ENCODE measurements at places on chromosomes 3 and 15. TPM values are rescaled to one million over a fixed set of nuclear protein-coding genes. Genes with fewer than 3 reads are reported as not detected.

The NMNAT3 gene
- 6.9 TPM for polyA plus RNA-seq

DNA sequence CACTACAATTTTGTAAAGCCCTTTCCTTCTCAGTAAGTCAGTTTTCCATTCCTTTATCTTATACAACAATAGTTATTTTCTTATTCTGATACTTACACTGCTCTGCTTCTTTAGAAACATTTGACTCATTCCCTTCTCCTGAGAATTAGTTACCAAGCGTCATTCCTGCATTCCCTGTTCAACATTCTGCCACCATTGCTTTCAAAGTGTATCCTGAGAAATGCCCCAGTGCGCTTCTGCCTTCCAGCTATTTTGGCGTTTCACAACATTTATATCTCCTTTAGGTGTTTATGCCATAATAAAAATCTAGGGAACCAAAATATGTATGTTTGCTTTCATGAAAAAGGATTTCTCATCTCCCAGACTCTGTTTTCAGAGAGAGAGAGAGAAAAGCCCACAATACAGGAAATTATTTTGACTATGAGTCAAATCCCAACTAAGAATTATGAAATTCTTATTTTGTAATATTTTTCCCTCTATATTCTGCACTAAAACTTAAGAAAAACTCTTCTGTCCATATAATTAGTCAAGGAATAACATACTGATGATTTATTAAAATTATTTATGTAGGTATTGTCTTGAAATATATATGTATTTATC lies 118.2 kb upstream of the RAP2B start:
- no peak for DNase-seq

DNA sequence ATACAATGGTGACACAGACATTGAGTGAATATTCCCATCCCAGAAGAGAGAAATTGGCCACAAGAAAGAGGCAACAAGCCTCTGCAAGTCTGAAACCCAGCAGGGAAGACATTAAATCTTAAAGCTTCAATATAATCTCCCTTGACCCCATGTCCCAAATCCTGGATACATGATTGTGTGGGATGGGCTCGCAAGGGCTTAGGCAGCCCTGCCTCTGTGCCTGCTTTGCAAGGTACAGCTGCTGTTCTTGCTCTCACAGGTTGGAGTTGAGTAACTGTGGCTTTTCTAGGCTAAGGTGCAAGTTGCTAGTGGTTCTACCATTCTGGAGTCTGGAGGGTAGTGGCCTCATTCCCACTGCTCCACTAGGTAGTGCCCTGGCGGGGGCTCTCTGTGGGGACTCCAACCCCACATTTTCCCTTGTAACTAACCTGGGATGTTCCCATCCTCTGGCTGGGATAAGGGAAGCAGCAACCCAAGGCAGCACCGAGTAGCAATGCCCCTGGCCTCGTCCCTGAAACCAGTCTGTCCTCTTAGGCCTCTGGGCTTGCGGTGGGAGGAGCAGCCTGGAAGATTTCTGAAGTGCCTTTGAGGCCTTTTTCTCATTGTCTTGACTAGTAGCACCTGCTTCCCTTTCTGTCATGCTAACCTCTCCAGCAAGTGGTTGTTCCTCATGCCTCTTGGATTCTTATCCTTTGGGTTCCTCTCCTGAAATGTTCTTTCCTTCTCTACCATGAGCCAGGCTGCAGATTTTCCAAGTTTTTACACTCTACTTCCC lies 90.0 kb downstream of the FAM174B start:
- no peak for DNase-seq

The STXBP5L gene
- polyA plus RNA-seq = not detected

DNA sequence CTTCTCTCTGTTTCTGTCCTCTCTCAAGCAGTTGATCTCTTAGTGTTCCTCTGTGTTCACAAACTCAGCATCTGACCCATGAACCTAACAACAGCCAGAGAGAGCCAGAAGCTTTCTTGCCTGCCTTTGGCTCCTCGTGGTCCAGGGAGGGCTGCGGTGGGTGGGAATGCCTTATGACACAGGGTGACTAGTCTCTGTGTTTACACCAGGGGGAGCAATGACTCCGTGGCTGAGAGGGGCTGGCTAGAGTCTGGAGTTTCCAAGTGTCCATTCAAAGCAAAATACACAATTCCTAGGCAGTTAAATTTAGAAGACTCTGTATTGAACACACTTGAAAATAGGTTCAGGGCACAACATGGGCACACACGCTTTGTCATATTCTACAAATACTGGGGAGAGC lies 370.0 kb upstream of the FRG2C start:
- DNase-seq = peak; percentile 2

DNA sequence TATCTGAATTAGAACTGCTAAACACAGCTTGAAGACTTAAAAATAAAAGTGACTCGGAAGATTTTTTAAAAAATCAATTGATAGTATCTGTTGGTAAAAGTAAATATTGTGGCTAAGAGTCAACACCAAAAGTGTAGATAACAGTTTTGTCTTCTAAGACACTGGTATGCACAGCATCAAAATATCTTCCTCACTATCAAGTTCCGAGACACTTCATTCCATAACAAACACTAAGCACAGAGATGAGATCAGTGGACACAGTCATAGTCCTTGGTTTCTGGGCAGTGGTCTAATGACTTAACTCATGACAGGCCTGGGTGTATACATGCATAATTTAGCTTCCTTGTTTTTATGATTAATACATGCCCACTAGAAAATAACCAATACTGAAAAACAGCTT lies 63.2 kb downstream of the PXYLP1 start:
- no peak for DNase-seq

DNA sequence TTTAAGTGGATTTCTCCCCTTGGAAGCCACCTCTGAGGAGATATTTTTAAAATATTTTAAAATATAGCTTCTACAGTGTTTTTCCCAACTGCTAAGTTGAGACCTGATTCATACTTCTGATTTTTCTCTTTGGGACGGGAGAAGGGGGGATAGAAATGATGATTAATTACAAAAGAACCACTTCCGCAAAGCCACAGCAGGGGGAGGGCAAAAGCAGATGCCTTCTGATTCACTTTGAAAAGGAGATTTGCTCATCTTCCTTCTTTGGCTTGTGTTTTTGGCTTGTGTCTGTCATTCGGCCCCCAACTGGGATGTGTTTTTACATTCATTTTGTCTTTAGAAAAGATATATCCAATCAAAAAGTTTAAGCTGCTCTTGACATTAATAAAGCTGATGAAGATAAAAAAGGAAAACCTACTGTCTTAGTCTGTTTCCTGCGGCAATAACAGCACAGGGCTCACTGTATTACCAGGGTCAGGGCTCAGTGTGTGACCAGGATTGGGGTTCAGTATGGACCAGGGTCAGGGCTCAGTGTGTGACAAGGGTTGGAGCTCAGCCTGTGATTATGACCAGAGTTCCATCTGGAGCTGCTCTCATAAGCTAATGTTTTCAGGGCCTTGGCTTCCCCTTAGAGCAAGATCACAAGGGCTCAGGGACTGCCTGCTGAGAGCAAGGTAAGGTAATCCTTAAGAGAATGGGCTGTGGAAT lies 223.2 kb downstream of the MTHFS start:
- no peak for DNase-seq

- DNase-seq = no peak
Measured at GRCh38 chr3:167811031-167811430, 75.5 kb downstream of the SERPINI1 start.

GRCh38 chr15:69311319-69311721 lies 12.6 kb downstream of the PAQR5 start:
- no peak for DNase-seq

GRCh38 chr15:72155635-72156616 lies 37.7 kb downstream of the SENP8 start:
- DNase-seq = peak; percentile 68

The SCN11A gene
- polyA plus RNA-seq = 0.13 TPM

GRCh38 chr3:127987309-127987995 lies 64.8 kb upstream of the SEC61A1 start:
- DNase-seq = no peak

The CSTA gene
- polyA plus RNA-seq = 4.9 TPM

DNA sequence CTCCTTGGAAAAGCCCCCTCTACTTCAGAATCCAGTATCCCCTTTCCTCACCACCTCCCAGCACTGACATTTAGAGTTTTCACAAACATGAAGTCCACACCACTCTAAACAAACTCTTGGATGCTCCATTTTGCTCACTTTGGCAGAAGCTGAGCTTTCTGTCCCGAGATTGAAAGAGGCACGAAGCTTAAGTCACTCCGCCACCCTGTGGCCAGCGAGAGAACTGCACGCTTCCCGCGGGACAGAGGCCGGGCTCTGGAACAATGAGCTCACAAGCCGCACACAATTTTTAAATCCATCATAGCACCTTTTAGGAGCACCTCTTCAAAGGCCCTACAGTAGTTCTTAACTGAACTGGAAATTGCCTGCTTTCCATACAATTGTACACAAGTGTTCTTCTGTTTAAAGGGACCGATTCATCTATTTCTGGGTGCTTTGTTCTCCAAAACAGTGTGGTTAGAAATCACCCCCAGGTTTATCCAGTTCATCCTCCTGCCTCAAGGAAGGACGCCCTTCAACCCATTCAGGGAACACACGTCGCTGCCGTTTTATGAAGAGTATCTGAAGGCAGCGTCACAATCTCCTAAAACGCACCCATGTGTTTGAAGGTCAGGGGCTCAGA lies 226.1 kb downstream of the VPS13C start:
- DNase-seq = peak; percentile 34

GRCh38 chr3:132879656-132880055 lies 157.4 kb upstream of the NPHP3 start:
- no peak for DNase-seq

- no peak for DNase-seq
Measured at GRCh38 chr3:46926447-46926846, 48.9 kb downstream of the PTH1R start.

The JAGN1 gene
- polyA plus RNA-seq = 49.9 TPM

DNA sequence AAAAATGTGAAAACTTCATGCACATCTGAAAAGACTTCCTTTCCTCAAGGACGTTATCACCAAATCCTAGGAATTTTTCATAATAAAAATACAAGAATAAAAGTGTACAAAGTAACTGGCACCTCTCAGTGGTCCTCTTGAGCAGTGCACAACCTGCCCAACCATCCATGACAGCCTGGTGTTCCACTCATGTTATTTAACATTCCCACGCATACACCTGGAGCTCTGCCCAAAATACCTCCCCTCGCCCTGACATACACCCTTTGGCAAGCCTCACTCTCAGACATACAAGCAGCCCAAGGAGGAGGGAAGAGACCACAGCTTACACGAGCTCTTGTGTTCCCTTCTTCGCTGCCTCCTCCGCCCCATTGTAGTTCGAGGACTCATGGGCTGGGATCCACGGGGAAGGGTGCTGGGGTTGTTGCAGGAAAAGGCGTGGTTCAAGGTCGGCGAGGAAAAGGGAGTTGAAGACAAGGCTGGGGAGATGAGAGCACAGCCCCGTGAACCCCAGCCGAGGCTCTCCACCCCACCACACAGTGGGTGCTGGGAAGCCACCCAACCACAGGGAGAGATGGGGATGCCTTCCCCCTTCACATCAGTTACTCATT lies 23.3 kb downstream of the GRIP2 start:
- no peak for DNase-seq

- DNase-seq = no peak
Measured at GRCh38 chr3:58188173-58188564, 22.6 kb downstream of the DNASE1L3 start.

DNA sequence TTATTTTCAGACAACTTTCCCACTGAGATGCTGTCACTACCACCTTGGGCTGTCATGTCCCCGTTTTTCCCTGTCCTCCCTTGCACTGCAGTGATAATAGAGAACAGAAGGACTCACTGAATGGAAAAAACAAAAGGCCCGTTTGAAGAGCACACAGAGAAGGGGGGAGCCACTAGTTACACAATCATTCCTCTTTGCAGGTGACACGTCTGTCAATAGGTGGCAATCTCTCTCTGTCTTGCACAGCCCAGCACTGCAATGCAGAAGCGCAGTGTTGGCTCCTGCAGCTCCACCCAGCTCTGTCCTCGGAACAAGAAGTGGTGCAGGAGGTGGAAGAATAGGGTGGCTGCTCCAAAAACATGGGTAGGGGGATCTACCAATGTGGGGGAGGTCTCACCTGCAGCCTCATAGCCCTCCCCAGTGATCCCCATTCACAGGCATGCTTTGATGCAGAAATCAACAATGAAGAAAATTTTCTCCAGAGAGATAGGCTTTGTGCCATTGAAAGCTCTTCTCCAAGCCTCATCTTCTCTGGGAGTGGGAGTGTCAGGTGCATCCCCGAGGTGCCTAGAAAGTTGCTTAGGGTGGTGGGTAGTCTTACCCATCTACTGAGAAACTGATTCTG lies 31.8 kb downstream of the FSTL1 start:
- DNase-seq = peak; percentile 76

DNA sequence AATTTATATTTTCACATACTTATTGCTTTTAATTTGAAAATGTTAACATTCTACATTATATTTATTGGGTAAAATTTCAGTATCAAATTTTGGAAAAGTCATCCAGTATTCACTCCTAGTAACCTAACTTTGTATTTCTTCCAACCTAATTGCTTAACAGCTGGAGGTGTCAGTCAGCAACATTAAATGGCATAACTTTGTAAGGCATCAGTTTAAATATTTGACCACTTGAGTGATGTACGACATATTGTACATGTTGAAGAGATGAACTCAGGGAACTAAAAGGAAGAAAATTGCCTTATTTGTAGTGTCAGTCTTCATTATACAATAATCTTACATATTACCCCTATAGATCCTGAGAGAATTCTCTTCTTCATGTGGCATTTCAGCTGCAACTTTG lies 326.8 kb downstream of the NAALADL2 start:
- no peak for DNase-seq

- DNase-seq = no peak
Measured at GRCh38 chr3:56145410-56145809, 322.9 kb downstream of the ERC2 start.

- no peak for DNase-seq
Measured at GRCh38 chr15:38205526-38206272, 46.9 kb upstream of the SPRED1 start.

DNA sequence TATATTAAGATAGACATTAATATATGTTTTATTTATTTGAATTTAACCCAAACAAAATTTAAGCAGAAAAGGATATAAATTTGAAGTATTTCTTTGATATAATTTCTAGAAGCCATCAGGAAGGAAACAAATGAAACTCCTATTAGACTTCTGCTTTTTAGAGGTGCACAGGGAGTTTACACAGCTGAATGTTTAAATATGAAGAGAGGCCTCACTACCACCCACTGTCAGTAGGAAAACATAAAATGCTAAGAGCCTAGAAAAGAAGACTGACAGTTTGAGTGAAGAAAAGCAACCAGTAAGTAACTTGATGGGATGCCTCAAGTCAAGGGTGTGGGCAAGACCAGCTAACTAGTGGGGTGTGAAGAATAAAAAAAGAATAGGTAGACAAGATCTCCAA lies 19.7 kb downstream of the PLSCR2 start:
- DNase-seq = no peak

DNA sequence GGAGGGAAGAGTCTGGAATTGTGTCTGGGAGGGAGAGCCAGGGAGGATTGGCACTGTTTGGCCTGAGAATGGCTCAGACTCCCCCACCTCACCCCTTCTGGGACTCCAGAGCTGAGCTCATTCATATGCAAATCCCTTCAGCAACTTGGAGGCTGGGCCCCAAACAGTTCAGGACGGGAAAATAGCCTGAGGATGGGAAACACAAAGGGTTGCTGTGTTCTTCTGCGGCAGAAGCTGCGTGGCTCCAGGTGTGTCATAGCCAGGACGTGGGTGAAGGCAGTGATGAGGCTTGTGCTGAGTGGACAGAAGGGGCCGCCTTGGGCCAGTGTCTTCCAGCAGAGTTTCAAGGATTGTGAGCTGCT lies 16.6 kb downstream of the MASP1 start:
- no peak for DNase-seq

The DLL4 gene
- 0.25 TPM for polyA plus RNA-seq

Measured in HepG2 (cell line).